ENCODE measurements at places on chromosomes 13 and 19. TPM values are rescaled to one million over a fixed set of nuclear protein-coding genes. Genes with fewer than 3 reads are reported as not detected.

The SPTBN4 gene
- 1.4 TPM for polyA plus RNA-seq

The KCNC3 gene
- polyA plus RNA-seq: 0.25 TPM

The FGF22 gene
- polyA plus RNA-seq: 0.76 TPM

The IRGQ gene
- 4.9 TPM for polyA plus RNA-seq

The IGFL3 gene
- not detected for polyA plus RNA-seq

The CCDC70 gene
- not detected for polyA plus RNA-seq

The PNMA8A gene
- polyA plus RNA-seq: 1.1 TPM

The STAP2 gene
- polyA plus RNA-seq: 52.4 TPM

The RDH8 gene
- not detected for polyA plus RNA-seq

The TEX26 gene
- polyA plus RNA-seq: 0.50 TPM

The NUDT15 gene
- polyA plus RNA-seq: 20.2 TPM

The KIR2DL1 gene
- not detected for polyA plus RNA-seq

All from stomach (tissue), 19 donors.